Upper lobe of right lung (tissue), 1 donor: ENCODE measurements at places on chromosomes 3 and 15.
A peak's percentile ranks its signal among the peaks of the same experiment; 100 is the strongest.

GRCh38 chr15:52288051-52288942, 7.3 kb downstream of the MYO5C start:
- peak; percentile 87 for DNase-seq

DNA sequence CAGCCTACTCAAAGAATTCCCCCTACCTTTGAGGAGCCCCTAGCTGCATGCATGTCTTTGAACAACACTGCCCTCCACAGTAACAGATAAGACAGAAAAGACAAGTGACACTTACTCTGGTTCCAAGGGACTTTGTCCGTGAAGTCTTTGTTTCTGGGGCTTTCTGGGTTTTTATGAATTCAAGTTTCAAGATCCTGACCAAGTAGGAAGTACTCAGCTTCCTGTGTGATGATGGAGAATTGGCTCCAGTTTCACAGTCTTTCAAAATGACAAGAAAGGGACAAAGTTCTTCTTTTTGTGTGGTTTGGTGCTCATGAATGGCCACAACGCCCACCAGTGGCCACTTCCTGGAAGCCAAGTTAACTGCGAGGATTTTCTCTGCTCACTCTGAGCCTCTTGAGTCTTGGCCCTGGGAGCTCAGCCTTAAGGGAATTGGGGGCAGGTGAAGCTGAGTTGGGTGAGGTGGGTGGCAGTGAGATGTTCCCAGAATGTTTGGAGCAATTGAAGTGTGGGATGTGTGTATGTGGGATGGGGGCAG, at the start of gene CCR1:
CCR1 (minus strand) TSS at position 147 of the 538 bp plus-strand sequence. CDS start 4,000 bp downstream, outside the sequence.
- peak; percentile 79 for DNase-seq

GRCh38 chr15:39495871-39496840, 84.7 kb upstream of the THBS1 start:
- no peak for DNase-seq

- no peak for DNase-seq
These were observed 93.4 kb upstream of the STRIT1 start for GRCh38 chr3:155386919-155387318.

DNA sequence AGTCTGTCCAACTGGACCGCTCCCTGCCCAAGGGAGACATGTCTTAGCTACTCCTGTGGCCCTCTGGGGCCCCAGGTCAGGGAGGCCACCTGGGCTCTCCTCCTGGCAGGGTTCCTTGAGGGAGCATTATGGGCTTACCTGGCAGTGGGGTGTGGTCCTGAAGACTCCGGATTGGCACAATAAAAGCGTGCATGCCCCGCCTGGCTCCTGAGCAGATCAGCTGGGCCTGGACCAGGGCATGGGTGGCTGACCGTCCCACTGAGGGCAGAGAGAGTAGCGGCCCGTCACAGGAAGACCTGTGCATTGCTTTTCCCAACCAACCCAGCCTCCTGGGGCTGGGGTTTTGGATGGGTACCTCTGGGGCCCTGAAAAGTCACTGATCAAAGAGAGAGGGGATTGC, 5.4 kb downstream of the ACOX2 start:
- DNase-seq = no peak

GRCh38 chr15:60933900-60934885, 294.9 kb downstream of the RORA start:
- DNase-seq = no peak

- DNase-seq = no peak
These were observed 3.4 kb upstream of the ZBED2 start for GRCh38 chr3:111598552-111598951.

- DNase-seq = no peak
These were observed 7.8 kb upstream of the GPR171 start for GRCh38 chr3:151210676-151211381.

DNA sequence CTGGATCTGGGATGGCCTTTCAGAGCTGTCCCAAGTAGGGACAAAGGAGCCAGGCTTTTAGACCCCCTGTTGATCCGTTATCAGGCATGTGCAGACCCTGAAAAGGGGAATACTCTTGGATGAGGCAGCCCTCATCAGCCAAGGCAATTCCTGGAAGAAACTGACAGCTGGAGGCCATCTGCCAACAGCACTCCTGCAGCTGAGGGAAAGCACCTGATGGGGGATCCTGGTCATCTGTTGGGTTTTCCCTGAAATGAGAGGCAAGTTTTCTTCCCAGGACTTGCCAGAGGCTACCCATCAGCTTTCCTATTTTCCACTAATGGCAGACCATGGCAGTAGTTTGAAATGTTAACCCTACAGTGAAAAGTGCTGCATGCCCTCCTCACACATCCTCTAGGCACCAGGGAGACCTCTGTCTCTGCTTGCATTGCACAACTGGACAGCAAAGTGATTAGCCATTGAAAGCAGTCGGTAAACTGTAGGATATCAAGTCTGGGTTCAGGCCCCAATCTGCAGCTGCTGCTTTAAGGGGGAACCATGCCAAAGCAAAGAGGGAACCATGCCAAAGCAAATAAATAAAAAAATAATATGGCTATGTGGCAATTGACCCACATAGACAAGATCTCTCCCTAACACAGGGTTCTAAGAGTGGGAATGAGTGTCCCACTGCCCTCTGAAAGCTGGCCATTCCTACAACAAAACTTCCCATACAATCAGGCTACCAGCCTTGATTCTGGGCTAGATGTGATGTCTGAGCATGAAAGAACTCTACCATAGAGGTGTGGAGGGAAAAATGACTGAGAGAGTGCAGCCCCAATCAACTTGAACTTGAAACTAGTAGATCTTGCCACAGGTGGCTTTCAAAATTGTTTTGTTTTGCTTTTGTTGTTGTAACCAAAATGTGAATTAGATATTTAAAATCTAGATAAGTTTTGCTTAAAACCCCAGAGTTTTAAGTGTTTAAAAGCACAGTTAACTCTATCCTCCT, 232.0 kb upstream of the STT3B start:
- DNase-seq = no peak

DNA sequence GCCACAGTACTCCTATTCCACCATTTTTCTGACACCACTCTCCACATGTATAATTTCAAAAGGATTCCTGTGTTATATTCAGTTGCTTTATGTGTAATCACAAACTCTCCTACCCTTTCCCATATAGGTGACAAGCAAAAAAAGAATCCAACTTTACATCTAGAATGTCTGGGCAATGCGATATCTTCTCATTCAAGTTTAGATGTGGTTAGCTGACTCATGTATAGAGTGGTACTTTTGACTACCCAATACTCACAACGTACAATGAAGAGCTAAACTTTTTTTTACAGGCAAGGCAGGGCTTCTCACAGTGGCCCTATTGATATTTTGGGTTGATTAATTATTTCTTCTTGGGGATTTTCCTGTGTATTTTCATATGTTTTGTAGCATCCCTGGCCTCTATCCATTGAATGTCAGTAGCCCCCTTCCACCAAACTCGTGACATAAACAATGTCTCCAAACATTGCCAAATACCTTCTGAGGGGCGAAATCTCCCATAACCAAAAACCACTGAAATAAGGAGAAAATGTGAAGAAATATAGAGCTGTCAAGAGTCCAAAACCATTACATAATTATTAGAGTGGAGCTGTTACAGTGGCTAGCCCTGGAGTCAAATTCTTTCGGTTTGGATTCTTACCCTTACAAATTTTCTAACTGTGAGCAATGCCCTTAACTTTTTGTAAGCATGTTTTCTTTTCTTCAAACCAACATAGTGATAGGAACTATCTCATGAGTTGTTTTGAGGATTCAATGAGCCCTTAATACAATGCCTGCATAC, 342.6 kb downstream of the NSUN3 start:
- no peak for DNase-seq

- DNase-seq = no peak
These were observed 56.6 kb upstream of the CHST2 start for GRCh38 chr3:143063018-143063417.

- no peak for DNase-seq
These were observed 9.1 kb downstream of the MRPS11 start for GRCh38 chr15:88476635-88477060.

DNA sequence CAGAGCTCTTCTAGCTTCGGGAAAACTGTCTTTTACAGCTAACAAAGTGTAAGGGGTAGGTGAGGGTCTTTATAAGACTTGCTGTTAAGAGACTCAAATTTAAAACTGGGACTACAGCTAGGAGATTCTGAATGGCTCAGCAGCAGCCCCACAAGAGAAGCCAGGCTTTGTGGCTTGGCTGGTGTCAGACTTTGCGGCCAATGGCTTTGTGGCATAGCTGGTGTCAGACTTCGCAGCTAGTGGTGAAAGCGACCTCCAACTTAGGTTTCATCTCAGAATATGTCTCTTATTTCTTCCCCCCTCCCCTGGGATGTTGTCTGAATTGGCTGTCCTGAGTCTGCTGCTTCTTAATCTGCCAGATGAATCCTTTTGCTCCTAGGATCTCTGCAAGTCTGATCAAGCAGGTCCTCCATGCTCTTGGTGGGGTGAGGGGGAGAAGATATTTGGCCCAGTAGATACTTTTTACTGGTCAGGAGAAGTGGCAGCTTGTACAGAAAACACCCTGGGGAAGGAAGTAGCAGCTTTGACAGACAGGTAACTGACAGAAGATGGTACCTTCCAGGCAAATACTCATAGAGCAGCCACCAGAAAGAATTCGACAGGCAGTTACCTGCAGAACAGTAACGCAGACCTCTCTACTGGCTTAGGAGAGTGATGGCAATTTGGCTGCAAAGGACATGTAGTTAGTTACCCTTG, 8.4 kb downstream of the BOC start:
- DNase-seq = no peak

DNA sequence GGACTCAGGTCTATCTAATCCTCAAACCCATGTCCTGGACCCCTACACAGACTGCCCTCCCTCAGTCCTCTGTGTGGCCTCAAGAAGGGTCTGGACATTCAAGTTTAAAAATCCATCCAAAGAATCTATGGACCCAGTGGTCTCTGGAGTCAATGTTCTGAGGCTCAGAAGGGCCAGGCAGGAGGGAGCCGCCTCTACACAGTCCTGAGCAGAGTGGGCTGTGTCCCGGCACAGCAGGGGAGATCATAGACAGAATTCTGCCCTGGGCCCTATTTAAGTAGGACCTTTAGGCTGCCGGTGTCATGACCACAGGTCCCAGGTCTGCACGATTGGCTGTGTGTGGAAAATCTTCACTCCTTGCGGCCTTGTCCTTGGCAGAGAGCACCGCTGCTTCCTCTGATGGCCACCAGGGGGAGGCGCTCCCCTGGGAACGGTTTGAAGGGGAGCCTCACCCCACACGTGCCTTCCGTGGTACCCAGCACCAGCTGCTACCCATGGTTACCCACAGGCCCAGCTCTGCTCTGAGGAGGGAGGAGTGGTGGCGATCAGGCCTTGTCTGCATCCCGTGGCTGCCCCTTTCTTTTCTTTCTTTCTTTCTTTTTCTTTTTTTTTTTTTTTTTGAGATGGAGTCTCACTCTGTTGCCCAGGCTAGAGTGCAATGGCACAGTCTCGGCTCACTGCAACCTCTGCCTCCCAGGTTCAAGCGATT, 37.9 kb downstream of the CHRD start:
- DNase-seq = peak; percentile 87

DNA sequence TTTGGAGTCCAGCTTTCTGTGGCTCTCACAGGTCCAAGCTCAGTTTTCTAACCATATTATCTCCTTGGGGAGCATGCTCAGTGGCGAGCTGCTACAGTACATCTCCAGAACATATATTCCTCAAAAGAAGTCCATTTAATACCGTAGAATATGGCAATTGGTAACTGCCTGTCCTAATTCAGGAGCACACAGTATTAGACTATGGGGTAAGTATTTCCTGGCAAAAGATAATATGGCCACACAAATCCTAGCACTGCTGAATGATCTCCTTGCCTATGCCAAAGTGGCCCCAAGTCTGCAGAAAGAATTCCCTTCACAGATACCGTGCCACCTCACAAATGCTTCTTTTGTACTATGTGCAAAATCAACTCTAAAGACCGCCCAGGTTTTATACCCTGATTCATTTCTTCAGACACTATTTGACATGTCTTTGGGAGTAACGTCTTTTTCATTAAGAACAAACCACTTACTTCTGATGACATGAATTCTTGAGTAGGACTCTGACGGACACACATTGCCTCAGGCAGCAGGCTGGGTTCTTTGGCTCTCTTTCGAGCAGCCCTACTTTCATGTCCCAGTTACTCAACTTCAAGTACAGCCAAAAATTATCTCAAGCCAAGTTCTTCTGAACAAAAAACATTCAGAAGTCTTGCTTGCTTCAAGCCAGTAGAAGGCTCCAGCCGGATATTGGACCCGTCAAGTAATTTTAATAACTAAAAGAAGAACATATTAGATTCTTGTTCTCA, 368.3 kb upstream of the DCBLD2 start:
- no peak for DNase-seq

DNA sequence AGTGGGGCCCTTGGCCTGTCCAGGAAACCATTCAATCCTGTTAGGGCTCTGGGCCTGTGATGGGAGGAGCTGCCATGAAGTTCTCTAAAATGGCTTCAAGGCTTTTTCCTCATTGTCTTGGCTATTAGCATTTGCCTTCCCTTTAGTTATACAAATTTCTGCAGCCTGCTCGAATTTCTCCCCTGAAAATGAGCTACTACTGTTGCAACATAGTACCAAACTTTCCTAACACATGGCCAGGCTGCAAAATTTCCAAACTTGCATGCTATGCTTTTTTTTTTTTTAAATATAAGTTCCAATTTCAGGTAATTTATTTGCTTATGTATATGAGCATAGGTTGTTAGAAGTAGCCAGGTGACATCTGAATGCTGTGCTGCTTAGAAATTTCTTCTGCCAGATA, 560.8 kb upstream of the TBL1XR1 start:
- DNase-seq = no peak

- DNase-seq = no peak
These were observed 16.6 kb upstream of the AGTR1 start for GRCh38 chr3:148681080-148681479.

DNA sequence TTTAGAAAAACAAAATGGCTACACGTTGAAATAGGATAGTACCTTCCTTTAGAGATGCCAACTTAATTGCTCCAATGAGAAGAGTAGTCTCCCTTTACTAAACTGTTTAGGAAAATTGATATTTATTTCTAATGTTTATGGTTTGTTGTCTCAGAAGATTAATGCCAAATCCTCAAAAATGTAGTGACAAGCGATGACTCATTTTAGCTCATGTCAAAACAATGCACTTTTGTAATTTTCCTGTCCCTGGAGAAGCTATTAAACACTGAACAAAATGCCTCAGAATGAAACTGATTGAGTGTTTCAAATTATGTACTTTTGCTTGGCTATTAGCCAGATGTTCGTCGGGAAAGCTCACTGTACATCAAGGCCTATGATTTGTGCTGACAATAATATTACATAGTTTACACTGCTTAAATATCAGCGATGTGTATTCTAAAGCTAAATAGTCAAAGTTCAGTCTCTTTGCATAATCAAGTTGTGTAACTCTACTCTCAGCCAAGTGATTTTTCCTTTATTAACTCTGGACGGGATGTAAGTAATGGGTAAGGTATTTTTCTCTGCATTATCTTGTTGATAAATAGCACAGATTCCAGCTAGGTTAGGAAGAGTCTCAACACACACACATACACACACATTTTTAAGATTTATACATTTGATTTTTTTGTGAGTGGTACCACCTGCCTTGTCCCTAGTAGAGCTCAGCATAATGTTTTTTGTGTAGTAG, 83.7 kb downstream of the CMSS1 start:
- no peak for DNase-seq

- no peak for DNase-seq
These were observed 419.9 kb downstream of the TUSC7 start for GRCh38 chr3:117129516-117129915.

- no peak for DNase-seq
These were observed 36.7 kb downstream of the ZBTB38 start for GRCh38 chr3:141405025-141405424.

GRCh38 chr3:16104156-16104555, 70.3 kb upstream of the GALNT15 start:
- no peak for DNase-seq

GRCh38 chr15:23395832-23396231, 41.3 kb downstream of the GOLGA8S start:
- peak; percentile 9 for DNase-seq
